Fibroblast of skin of right quadriceps (primary cell): ENCODE measurements at places on chromosomes 4 and X.
A peak's percentile ranks its signal among the peaks of the same experiment; 100 is the strongest.

DNA sequence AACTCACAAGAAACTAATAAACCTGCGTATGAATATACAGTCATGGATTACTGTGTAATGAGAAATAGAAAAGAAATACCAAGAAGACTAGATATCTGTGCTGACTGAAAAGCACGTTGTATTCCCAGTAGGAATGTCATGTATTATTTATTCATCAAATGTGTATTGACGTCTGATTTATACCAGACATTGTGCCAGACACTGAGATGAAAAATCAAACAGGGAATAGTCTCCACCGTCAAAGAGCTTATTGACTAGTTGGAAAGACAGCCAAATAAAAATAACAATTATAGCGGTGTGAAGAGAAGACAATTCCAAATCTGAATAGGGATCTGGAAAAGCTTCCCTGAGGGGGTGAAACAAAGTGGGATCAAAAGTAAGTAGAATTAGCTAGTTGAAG lies 687.6 kb downstream of the C4orf33 start:
- no peak for DNase-seq

DNA sequence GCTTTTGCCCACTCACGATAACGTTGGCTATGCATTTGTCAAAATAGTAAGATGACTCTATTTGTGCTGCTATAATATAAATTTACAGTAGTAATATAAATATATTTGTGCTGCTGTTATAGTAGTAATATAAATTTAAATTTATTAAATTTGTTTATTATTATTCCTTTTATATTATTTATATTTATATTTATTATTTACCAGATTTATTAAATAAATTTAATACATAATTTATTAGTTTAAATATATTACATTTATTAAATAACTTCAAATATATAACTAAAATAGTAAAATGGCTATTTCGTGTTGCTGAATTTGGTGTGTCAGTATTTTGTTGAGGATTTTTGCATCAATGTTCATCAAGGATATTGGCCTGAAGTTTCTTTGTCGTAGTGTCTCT lies 246.5 kb upstream of the FGF16 start:
- no peak for DNase-seq

DNA sequence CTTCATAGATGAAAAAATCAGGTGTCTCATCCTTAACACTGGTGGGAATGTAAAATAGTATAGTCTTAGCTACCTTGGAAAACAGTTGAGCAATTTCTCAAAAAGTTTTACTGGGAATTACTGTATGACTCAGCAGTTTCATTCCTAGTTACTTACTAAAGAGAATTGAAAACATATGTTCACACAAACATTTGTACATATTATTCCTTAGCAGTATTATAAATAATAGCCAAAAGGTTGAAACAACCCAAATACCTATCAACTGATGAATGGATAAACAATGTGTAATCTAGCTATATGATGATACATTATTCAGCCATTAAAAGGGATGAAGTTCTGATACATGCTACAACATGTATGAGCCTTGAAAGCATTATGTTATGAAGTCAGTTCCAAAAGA lies 41.7 kb downstream of the RBM46 start:
- peak; percentile 88 for DNase-seq

GRCh38 chr4:2348786-2349185 lies 69.7 kb downstream of the ZFYVE28 start:
- DNase-seq = no peak

DNA sequence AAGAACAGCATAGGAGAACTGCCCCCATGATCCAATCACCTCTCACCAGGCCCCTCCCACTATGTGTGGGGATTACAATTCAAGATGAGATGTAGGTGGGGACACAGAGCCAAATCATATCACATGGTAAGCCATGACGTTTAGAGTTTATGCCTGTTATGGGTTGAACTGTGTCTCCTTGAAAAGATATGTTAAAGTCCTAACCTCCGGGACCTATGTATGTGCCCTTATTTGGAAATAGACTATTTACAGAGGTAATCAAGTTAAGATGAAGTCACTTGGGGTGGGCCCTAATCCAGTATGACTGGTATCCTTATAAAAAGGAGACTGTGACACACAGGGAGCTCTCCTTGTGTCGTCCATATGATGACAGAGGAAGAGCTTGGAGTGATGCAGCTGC lies 25.2 kb upstream of the SLC2A9 start:
- DNase-seq = no peak

GRCh38 chr4:55238407-55238806 lies 107.6 kb upstream of the SRD5A3 start:
- DNase-seq = no peak
